ENCODE measurements at places on chromosomes 12 and 14. TPM values are rescaled to one million over a fixed set of nuclear protein-coding genes. Genes with fewer than 3 reads are reported as not detected.

The SERPINA3 gene
- total RNA-seq, result 1.7 TPM

The SPTB gene
- 4.6 TPM for total RNA-seq

- no peak for DNase-seq
Observed at GRCh38 chr12:72872996-72873395, 600.8 kb downstream of the TRHDE start.

- DNase-seq, result no peak
Observed at GRCh38 chr12:30926243-30927221, at the start of gene TSPAN11. Gene TSPAN11, plus strand, starts transcription at chr12:30926748. Its CDS starts 27,244 bp downstream, at chr12:30953992.

- DNase-seq, result no peak
Observed at GRCh38 chr12:92414170-92415070, 268.8 kb upstream of the BTG1 start.

DNA sequence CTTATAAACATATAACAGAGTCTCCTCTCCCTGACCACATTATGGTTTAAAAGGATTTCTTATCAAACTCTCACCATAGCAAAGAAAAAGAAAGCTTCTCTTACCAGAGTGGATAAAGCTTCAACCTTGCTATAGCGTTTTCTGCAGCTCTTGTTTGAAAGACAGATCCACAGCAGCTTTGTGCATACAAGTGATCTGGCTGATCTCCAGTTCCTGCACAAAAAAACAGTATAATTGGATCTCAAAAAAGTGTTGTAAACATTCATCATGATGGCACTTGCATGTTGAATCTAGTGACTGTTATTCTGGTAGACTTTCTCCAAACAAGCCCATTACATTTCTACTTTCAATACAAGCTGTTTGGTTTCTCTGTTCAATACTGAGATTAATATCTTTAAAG is 178.9 kb upstream of the MGAT4C start:
- no peak for DNase-seq

DNA sequence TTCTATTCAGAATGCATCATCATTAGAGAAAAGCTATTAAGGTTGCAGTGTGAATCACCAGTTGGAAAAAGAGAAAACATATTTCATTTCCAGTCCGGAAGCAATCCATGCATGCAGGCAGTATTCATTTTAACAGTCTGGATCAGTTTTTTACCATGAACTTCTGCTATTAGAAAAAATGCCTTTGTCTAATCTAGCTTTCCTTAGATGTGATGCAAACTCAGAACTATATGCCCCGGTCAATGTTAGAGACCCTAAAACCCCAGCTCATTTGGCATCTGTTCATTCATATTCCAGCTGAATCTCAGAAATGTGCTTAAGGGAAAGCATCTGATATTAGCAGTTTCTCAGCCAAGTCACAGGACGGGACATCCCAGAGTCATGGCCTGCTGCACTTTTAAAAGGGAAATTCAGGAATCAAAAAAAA is 8.5 kb downstream of the IRAK3 start:
- no peak for DNase-seq

DNA sequence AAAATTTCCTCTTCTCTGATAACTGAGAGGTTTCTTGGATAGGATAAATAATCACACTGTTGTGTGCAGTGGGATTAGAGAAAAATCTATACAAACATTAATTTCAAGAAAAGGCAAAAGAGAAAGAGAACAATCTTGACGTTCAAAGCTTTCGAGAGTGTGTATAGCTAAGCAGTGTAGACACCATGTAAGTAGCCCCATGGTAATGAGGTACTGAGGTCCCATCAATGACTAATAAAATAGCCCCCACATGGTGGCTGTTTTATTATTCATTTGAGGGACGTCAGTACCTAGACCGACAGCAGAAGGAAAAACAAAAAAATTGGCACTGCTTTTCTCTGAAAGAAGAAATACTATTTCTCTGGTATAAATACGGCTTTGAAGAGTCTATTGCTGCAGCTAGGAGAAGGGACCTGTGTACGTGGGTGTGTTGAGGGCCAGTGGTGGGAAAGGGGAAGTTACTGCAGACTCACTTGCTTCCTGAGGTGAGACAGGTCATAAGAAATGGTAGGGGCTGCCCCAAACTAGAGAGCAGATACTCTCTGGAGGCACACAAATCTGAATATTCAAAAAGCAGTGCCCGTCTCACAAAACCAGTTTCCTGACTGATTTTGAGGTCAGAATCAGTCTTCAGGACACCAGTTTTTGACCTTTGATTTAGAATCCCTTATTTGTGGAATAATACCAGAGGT is 339.8 kb downstream of the EMP1 start:
- no peak for DNase-seq

DNA sequence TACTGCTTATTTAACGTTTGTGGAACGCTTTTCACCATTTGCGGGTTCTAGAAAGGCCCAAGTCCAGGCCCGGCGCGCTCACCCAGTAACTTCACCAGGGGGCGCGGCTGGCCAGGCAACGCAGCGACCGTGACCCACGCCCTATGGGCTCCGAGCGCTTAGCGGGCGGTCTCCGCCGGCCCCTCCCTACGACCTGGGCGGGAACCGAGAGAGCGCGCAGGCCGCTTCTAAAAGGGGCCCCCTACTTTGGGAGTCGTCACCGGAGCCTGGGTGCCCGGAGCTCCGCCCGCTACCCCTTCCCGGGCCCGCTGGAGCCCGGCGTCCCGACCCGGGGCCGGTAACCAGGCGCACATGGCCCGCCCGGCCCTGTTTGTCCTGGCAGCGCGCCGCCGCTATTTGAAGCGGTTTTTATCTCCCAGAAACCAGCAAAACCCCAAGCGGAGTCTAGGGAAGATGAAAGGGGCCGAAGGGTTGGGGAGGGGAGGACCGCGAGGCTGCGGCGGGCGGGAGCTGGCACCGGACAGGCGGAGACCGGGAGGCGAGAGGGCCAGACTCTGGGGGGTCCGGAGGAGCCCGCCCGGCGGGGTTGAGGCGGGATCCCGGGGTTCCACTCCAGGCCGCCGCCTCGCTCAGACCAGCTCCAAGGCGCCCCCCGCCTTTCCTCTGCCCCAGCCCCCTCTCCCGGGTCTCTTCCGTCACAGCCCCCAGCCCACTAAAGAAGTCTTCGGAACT is 3.5 kb upstream of the AAAS start:
- DNase-seq, result peak; percentile 93

Measured in uterus (tissue), 4 donors.